Activated gamma-delta T cell treated with Interleukin-2 at 50 U/mL for 16 hours (primary cell): ENCODE measurements at places on chromosomes 1 and 21.

GRCh38 chr1:239456788-239457187 is 70.4 kb downstream of the CHRM3 start:
- DNase-seq = no peak

DNA sequence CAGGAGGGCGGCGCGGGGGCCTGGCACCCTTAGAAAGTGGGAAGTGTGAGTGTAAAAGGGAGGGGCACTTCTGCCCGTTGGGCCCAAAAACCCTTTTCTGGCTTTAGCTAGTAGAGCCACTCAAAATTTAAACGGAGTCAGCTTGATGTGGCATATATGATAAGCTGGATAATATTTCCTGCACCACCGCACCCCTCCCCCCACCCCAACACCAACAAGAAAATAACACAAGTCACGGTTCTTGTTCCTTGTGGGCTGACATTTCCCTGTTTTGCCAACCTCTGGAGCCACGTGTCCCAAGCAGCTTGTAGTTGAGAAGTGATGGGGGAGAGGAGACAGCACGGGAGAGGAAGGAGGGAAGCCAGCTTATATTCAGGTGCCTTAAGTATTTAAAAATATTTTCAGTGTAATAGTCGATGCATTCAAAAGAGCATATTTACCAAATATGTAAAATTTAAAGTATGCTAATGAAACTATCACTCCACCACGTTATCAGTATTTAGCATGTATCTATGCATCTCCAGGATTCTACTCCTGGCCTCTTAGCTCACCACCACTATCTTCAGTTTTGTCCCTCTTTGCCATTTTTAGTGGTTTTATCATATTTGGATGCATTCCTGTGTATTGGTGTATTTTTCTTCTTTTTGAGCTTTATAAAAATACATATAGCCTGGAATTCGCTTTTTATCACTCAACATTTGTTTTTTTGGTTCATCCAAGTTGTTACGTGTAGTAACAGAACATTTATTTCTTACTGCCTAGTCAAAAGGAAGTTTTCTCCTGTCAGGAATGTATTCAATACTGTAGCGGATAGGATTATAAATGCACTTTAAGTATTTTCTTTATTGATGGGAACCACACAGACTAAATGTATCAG is 773 bp upstream of the DDX59 start:
- DNase-seq = no peak

GRCh38 chr1:5222626-5223025 is 568.2 kb downstream of the AJAP1 start:
- DNase-seq = no peak

GRCh38 chr1:200896531-200897196 is 2.0 kb downstream of the INAVA start:
- no peak for DNase-seq
